ENCODE measurements at places on chromosomes 1 and 21.

DNA sequence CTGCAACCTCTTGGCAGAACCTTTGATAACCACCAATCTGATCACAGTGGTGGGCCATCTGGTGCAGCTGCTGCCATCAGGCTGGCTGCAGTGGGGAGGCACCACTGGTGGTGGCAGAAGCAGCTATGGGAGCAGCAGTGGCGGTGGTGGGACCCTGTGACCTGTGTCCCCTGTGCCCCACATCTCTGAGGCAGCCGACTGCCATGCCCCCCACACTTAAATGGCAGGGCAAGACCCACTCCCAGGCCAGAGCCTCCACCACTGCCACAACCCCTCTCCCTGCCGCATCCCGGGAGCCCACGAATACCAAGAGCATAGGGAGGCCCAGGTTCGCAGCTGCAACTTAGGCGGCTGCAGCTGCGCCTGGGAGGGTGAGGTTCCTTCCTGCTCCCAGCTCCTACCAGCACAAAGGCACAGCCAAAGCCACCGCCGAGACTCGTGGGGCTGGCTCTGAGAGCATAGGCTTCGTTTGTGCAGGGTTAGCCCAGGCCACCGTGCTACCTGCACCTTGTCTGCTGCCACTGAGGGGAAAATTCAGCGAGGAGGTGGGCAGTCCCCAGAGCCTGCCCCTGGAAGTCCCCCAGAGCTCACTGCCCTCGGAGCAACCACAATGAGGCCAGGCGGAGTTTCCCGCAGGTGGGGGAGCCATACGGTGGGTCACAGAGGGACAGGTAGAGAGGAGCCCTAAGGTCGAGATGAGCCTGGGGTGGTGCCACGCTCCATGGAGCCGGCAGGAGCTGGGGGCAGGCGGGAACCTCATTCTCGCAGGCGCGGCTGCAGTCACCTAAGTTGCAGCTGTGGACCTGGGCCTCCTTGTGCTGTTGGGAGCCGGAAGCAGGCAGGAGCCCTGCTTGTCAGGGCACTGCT is 518.7 kb downstream of the RWDD3 start:
- DNase-seq = no peak

DNA sequence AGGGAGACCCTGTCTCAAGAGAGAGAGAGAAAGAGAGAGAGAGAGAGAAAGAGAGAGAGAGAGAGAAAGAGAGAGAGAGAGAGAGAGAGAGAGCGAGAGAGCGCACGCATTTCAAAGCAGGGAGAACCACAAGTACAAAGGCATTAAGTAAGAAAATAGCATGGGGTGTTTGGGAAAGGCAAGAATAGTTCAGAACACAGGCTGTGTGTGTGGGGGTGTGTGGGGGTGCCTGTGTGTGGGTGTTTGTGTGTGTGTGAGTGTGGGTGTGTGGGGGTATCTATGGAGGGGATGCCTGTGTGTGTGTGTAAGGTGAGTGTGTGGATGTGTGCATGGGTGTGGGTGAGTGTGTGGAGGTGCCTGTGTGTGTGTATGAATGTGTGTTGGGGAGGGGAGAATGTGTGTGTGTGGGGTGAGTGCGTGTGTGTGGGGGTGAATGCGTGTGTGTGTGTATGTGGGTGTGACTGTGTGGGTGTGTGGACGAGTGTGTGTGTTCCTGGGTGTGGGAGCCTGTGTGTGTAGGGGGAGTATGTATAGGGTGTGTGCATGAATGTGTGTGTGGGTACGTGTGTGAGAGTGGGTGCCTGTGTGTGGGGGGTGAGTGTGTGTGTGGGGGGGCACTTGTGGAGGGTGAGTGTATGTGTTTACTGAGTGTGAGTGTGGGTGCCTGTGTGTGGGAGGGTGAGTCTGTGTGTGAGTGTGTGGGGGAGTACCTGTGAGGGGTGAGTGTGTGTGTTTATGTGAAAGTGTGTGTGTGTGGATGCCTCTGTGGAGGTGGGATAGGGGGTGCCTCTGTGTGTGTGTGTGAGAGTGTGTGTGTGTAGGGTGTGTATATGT is 19.1 kb upstream of the HDAC1 start:
- DNase-seq = no peak

DNA sequence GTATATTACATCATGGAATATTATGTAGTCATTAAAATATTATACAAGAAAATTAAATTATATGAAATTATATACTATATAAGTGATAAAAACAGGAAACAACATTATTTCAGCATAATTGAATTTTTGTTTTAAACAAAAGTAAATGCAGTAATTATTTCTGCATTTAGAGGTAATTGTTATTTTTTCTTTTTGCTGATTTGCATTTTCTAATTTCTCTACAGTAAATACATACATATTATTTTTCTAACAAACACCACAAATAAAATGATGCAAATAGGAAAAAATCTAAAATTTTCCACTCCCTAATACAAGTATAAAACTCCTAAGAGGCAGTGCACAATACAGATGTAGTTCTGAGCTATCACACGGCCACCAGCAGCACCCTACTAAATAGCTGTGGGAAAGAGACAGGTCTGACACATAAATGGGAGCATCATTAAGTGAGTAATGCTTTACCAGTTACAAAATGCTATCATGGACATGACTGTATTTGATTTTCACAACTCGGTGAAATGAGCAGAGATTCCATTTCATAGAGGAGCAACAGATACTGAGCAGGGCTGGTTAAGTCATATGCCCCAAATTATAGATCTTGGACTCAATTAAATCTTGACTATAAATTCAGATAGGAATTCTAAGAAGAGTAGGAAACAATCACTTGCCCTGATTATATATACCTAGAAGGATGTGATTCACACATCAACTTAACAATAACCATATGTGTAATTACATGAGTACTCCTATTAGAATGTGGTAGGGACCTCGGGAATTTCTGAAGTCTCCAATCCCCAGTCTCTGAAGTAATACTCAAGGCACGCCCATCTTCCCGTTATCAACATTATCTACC is 49.0 kb downstream of the NRIP1 start:
- DNase-seq = no peak

DNA sequence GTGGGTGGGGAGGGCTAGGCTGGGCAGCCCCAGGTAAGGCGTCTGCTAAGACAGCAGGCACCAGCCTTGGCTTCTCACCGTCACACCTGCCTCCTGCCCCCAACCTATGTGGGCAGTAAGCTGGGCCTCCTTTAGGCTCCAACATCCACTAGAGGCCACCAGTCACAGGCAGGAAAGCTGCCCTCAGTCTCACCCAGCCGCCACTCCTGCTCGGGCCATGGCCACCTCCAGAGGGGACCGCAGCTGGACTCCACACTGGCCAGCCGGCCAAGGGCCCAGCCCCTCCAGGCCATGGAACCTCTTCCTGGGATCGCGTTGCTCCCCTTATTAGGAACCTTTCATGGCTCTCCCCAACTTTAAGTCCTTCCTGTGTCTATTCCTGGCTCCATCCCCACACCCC is 74.5 kb downstream of the MRPL37 start:
- DNase-seq = no peak

DNA sequence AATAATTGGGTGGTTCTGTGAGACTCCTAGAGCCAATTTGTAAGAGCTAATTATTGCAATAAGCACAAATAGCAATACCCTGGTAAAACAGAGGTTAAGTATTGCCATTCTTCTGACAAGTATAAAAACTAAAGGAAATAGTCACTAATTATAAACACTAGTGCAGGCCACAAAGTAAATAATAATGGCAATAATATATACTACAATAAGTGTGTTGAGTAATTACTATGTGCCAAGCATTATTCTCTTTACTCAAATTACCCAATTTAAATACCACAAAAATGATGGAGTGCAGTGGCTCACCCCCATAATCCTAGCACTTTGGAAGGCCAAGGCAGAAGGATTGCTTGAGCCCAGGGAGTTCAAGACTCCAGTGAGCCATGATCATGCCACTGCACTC is 15.3 kb downstream of the ZMYM6 start:
- DNase-seq = no peak

DNA sequence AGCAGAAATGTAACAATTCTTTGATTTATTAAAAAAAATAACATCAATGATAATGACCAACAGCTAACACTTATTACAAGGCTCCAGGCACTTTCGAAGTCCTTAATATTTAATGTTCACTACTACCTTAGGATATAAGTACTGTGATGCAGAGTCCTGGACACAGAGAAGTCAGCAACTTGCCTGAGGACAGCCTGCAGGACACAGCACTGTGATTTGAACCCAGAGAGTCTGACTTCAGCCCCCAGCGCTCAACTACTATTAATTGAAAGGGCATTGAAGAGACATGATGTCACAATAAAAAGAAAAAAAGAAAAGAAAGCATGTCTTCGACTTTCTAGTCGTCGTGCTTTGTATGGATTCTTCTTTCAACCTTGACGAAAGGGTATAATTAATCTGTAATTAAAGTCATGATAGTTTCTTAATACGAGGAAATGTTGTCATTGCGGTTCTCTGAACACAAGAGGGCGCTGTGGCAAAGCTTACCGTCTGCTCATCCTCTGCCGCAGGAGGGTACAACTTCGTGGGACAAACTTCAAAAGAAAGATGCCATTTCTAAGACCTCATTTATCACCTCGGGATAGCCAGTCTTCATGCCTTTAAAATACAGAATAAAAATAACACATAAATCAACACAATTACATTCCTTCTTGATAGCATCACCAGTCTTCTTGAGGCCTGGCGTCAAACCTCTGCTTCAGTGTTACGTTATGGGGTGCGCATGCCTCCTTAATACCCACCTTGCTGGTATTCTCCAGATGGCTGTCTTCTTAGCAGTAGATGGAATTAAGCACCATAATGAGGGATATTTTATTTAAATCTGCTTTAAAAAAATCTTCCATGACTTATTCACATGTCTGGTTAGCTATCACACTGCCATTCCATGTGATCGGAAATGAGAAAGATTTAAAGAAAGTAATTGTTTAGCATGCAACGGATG is 240.1 kb downstream of the DISC1 start:
- DNase-seq = no peak

DNA sequence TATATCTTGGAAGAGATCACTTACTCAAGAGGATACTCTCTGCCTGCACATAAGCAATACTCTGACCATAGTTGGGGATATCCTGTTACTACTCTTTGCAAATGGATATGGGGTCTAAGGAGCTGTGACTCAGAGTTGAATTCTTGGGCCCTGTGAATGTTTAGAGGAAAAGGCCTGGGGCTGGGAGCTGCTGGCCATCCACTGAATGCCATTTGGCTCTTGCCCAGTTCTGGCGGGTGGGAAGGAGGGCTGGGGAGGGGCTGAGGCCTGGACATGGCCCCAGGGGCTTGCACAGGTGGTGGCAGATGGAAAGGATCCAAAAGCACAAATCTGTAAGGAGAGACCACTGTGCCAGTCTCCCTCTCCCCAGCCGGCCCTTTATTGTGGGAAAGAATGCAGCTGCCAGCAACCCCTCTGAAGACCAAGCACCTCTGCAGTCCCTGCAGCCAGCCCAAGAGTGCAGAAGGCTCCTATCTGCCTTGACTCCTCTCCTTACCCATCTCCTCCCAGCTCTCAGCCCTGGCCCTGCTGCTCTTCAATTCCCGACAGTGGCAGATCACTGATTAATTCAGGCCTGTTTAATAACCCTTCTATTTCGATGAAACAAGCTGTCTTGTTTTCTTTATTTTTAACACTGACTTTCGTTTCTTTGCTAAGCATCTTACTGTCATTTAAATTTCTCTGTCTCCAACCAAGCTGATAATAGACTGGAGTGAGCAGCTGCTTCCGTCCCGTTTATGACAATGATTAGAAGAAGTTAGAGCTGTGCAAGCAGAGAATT is 12.1 kb downstream of the PLXNA2 start:
- no peak for DNase-seq

DNA sequence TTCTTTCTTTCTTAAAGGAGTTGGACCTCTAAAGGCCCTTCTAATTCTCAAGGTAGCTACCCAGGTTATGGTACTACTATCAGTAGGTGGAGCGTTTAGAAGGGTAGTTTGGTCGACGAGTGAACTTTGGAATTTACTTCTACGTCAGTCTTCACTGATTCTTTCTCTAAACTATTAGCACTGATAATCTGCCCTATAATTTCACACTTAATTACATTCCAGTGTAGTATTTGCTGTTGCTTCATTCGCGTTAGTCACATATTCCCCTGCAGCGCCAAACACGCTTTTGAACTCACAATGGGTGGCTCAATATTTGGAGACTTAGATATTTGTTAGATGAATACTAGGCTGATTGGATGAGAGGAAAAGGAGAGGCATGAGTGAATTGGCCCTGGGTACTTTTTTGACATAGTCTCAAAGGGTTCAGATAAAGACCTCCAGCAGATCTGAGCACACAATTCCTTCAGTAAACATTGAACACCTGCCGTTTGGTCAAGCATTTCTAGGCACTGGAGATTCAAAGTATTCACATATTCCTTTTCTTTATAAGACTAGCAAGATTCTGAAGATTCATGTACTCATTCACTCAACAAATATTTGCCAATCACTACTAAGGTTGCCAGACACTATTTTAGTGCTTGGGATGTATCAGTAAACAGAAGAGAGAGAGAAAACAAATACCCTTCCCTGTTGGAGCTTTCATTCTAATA is 929 bp upstream of the FOXJ3 start:
- no peak for DNase-seq

DNA sequence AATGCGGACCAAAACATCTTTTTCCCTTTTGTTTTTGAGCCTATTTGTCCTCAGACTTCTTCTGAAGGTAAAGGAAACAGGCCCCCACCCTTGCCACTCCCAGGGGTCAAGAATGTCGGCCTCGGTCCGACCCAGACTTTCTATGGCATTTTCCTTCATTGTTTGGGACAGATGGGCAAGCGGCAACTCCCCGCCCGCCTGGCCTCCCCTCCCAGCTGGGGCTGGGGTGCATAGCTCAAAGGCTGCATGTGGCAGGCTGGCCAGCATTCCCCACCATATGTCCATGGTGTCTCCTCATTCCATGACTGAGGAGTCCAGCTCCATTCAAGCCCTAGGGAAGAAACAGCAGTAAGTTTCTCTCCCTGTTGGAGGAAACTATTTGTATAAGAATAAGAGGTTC is 29.4 kb upstream of the TSPEAR start:
- DNase-seq = no peak

- DNase-seq = no peak
Observed at GRCh38 chr1:109763646-109764415, at the start of gene EPS8L3. TSS of gene EPS8L3 (minus strand) at chr1:109763923. CDS start at chr1:109761749, 2,174 bp downstream.

DNA sequence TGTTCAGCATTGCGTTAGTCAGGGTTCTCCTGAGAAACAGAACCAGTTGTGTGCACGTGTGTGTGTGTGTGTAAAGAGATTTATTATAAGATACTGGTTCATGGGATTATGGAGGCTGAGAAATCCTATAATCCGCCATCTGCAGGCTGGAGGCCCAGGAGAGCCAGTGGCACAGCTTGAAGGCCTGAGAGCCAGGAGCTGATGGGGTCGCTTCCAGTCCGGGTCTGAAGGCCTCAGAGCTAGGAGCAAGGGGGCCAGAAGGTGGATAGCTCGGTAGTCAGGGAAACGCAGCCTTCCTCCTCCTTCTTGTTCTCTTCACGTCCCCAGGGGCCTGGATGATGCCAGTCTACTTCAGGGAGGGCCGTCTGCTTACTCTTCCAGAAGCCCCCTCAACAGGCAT is 37.7 kb downstream of the FAAP20 start:
- DNase-seq = no peak

Measured in vagina (tissue), 2 donors.